Stimulated activated CD8-positive, alpha-beta memory T cell treated with anti-CD3 and anti-CD28 coated beads, Interleukin-7, amount 100 ng/mL, for 1 hour (primary cell): ENCODE measurements at places on chromosomes 5 and 9.

DNA sequence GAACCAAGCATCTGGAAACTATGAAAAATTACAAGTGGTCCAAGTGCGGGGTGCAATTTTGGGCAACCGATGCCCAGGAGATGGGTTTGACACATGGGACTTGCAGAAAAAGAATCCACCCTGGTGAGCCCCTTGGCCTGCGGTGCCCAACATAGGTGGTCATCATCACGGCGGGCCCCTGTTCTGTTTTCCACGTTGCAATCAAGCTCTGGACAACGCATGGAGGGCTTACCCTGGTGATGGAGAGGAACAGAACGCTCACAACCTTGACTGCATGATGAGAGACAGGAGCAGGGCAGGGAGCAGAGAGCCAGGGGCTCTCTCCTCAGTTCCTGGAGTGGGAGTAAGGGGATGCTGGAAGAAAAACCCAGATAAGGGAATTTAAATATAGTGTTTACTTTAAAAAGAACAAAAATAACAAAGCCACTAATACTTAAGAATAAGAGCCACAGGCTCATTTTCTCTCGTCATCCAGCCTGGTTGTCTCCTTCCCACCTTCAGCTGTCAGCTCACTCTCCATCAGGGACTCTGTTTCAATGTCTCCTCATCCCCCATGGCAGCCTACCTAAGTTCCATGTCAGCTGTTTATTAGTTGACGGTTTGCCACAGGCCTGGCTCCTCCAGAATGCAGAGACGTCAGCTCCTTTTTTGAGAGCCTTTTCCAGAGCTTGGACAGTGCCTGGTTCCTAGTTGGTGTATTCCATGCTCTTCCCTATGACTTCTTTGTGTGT is 172.1 kb downstream of the GADD45G start:
- no peak for DNase-seq

DNA sequence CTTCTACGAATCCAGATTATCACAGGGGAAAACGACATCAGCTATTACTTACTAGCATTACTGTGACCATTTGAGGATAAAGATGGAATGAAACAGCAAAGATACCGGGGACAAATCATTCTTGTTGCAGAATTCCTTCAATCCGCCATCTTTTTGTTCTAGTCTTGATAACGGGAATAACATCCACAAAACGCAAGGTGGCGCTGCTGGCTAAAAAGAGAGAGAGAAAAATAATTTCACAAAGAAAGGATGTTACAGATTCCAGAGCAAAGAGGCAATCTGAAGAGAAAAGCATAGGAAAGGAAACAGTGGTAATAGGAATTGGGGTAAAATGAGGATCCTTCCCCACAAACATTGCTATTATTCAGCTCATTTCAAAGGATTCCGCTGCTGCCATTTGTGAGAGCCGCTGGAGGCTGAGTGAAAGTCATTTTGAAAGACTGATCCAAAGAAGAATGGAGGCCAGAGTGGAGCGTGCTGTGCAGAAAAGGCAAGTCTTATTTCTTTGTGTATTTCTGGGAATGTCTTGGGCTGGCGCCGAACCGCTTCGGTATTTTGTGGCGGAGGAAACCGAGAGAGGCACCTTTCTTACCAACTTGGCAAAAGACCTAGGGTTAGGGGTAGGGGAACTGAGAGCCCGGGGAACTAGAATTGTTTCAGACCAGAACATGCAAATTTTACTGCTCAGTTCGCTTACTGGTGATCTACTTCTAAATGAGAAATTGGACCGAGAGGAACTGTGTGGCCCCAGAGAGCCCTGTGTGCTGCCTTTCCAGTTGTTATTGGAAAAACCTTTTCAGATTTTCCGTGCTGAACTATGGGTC is at the start of gene PCDHB7:
TSS of gene PCDHB7 (plus strand) at position 264 of the 824 bp plus-strand sequence. CDS start at position 456, 192 bp downstream.
- DNase-seq = no peak

- peak; percentile 13 for DNase-seq
These were observed 185.9 kb downstream of the ERCC6L2 start for GRCh38 chr9:96061293-96061987.

- no peak for DNase-seq
These were observed 136.9 kb upstream of the ANKH start for GRCh38 chr5:15008476-15008875.

DNA sequence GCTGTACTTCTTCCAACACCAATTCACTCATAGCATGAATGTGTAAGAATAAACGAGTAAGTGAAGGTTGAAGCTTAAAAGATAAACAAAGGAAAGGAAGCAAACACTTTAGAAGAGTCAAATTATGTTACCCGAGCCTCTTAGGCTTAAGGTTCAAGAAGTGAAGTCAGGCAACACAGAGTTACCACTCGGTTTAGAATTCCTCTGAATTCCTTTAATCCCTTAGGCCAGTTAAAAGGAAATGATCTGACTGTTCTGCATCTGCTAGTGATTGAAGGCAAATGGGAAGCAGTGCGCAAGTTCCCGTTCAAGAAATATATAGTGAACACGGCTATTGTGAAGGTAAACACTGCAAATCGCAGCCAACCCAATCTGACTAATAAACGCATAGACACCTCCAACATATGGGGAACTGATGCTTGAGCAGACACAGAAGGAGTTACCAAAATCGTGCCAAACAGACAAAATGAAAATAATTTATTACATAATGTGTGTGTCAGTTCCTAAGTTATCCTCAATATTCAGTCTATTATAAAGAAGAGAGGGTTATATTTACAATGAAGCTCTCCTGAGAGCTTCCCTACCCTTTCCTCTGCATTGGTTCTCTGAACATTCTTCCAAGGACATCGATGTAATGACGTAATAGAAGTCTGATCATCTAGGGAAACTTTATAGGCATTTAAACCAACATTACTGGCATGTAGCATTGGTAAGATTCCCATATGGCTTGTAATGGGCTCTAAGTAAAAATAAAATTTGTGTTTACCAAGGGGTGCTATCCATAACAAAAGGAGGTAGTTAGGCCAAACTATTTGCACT is 837.1 kb upstream of the ZNF608 start:
- DNase-seq = no peak

DNA sequence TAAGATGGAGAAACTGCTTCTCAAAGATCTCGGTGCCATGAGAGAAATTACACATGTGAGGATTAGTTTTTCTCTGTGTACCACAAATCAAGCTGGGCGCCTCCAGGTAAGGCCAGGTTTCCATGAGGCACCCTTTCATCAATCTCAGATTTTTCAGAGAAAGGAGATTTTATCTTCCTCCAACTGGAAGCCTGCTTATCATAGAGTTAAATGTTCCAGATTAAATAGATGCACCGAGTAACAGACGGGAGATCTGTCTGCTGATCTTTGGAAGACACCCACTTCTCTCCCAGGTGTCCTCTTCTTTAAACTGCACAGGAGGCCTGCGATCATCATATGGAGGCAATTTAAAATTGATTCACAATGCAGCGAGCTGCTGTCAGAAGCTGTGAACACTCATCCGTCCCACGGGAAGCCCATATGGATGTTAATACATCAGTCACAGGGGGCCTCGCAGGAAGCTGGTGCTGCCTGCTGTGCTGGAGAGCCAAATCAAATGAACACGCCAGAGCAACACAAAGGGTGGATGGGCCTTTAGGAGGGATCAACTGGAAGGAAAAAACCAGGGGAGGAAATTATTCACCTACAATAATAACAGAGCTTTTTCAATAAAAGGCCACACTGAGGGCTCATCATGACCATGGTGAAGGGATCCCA is 93.3 kb downstream of the TLE1 start:
- DNase-seq = no peak

GRCh38 chr5:124260921-124261515 is 485.4 kb downstream of the ZNF608 start:
- no peak for DNase-seq

GRCh38 chr5:92916036-92916435 is 665.0 kb downstream of the NR2F1-AS1 start:
- DNase-seq = no peak

DNA sequence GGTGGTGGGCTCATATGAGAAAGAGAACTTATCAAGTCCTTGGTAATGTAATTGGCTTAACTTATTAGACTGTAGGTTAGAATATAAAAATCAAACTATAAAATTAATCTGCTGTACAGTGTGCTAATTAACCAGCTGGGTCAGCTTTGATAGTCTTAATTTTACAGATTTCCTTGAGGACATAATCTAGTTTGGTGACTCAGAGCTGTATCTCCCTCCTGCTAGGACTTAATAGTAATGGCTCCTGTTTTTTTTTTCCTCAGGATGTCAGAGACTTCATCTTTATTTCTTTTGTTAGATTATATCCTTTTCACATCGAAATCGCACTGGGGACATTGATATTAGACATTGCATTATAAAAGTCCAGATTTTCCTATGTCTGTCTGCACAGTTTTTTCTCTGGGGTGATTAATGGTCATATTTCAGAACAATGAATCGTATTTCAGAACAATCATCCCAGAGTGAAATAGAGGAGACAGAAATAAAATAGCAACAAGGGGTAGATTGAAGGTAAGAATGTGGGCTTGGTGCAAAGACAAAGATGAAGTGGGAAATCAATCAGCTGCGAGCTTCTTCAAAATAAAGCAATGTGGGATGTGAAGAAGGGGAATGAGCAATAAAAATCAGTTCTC is 346.4 kb upstream of the RIOK2 start:
- no peak for DNase-seq

- DNase-seq = no peak
These were observed 8.7 kb upstream of the RANBP6 start for GRCh38 chr9:6024035-6024554.

DNA sequence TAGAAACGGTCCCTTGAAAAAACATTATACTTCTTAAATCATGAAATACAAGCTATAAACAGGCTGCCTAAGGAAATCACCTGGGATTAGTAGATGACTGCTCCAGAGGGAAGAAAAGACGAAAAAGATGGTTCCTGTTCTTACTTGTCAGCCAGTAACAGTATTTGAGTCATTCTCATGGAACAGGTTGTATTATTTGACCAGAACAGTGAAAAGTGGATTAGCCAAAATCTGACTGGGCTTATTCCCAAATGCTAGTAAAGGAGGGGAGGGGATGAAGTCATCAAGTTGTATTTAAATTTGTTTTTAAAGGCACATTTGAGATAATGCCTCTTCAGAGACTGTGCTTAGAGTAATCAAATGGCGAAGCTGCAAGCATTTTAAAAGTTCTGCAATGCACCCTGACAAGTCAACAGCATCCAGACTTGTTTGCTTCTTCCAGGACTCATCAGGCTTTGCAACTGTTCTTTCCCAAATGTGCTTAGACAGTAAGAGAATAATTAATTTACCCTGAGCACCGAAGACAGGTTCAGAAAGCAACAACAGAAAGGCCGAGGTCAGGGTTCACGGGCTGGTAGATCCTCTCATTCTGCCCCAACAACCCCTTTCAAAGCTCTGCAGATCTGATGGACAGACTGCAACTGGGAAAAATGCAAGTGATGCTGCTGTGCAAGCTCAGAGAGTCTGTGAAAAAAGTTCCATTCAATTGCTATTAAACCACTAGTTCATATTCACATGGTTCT is 800.6 kb downstream of the KCTD16 start:
- DNase-seq = no peak

DNA sequence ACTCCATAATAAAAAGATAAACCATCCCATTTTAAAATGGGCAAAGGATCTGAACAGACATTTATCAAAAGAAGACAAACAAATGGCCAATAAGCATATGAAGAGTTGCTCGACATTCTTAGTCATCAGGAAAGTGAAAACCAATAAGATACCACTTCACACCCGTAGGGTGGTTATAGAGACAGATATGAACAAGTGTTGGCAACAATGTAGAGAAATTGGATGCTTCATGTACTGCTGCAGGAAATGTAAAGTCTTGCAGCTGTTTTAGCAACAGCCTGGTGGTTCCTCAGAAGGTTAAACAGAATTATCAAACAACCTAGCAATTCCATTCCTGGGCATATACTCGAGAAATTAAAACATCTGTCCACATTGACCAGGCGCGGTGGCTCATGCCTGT is 42.5 kb downstream of the GTF3C4 start:
- no peak for DNase-seq

GRCh38 chr9:116941266-116941665 is 254.2 kb downstream of the TRIM32 start:
- no peak for DNase-seq

DNA sequence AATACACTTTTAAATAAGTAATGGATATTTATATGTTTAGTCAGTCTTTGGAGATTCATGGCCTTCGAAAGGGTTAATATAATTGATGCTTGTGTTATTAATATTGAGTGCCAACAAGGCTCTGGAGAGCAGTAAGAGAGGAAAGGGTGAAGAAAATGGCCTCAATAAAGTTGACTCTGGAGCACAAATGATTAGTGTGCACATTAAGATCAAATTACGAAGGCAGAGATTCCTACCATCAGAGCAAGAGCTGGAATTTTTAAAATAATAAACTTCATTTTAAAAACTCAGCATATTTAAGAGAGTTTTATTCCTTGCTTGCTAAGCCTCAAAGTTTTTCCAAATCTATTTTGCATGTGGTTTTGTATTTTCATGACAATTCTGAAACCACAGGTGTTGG is 14.8 kb downstream of the SLC44A1 start:
- DNase-seq = no peak

DNA sequence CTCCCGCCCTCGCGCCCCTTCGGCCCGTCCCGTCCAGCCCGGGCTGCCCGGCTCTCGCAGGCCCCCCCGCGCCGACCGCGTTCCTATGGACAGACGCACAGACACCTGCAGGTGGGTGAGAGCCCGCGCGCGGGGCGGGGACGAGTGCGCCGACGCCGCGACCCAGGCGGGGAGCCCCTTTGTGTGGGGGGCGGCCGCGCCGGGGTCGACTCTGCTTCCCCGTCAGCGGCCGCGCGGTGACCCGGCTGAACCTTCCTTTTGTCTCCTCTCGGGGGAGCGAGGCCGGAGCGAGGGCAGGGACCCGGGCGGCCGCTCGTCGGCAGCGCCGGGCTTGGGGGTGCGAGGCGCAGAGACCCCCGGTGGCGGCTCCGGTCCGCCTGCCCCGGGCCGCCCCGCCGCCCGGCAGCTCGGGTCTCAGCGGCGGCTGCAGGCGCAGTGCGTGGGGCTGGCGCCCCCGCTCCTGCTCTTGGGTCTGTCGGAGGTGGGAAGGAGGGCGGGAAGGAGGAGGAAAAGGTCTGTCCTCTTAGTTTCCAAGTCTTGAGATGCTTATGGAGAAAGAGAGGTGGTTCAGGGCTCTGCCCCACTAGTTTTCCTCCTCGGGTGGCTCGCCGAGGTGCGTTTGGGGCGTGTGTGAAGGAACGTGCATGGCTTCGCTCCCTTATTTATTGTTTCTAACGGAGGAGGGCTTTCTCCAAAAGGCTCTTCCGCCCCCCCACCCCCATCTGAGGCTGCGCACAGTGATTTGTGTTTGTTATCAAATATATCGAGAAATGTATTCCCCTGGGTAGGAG is 576 bp downstream of the KIAA1958 start:
- peak; percentile 21 for DNase-seq
